ENCODE measurements at places on chromosomes 16 and 17.

DNA sequence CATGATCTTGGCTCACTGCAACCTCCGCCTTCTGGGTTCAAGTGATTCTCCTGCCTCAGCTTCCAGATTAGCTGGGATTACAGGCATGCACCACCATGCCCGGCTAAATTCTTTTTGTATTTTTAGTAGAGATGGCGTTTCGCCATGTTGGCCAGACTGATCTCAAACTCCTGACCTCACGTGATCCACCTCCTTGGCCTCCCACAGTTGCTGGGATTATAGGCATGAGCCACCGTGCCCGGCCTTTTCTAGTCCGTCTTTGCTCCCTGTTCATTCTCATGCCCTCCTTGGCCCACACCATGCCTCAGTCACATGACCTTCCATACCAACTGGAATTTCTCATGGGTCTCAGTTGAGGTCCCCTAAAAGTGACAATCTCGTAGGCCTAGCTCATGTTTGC is 86.9 kb downstream of the SNX29 start:
- DNase-seq = no peak

GRCh38 chr17:13851889-13852288 is 217.4 kb upstream of the COX10 start:
- DNase-seq = no peak

GRCh38 chr17:29929006-29929532 is 959 bp downstream of the SSH2 start:
- DNase-seq = no peak

GRCh38 chr17:41863074-41863848 is 2.0 kb downstream of the KLHL11 start:
- no peak for DNase-seq

DNA sequence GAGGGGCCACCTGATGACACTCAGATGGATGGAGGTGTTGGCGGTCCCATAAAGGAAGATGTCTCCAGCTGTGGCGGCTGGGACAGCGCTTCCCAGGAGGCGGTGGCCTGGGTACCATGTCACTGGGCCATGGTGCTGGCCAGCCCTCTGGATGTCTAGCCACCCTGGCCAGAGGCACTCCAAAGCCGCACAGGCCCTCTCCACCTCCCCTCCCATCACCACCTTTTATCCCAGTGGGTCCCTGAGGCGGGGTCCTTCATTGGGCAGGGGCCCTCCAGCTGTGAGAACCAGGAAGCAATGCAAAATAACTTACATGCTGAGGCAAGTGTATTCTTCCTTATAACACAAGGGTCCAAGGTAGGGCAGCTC is 23.1 kb downstream of the RAB11FIP4 start:
- no peak for DNase-seq

DNA sequence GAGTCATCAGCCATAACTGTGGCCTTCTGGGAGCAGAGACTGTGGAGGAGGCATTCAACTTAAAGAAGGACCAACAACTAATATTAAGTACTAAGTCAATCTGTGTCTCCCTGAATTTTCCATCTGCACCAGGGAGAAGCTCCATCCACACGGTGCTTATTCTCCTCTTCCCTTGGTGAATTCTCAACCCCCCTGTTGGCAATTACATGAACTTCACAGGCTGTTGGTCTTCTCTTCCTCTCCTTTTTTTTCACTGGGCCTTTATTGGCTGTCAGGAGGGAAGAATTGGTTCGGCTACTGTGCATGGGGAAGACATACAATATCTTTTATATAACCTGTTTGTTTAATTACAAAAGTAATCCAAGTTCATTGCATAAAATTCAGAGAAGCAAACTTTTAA is 152.8 kb upstream of the IRX6 start:
- DNase-seq = no peak

DNA sequence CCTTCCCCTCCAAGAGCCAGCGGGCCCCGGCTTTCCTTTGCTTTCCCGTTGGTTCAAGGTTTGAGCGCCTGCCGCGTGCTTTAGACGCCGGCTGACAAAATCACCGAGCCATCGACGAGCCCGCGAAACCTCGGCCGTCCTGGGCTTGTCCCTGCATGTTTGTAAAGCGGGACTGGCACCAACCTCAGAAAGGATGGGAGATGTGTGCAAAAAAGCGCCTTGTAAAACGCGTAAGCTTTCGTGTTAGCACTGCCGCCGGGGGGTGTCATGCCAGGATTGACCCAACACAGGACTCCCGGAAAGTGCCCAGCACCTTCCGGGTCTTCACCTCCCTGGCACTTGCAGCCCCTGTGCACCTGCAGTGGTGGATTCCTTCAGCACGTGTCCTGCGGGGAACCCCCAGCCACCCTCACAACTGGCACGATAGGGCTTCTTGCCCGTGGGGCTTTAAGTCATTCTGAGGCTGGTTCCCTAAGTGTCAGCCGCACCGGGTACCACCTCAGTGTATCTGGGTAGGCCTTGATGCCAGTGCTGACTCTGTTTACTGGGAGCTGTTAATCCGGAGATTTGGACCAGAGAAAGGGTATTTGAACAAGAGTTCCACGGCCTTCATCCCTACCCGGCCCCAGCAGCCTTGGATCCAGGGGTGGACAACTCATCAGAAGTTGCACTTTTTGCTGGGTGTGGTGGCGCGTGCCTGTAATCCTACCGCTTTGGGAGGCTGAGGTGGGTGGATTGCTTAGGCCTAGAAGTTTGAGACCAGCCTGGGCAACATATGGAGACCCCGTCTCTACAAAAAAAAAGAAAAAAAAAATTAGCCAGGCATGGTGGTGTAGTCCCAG is 817 bp downstream of the NDUFAF8 start:
- no peak for DNase-seq

GRCh38 chr16:49919327-49919726 is 63.4 kb upstream of the ZNF423 start:
- no peak for DNase-seq

- DNase-seq = no peak
Measured at GRCh38 chr16:86877835-86878234, 299.5 kb downstream of the FOXL1 start.

- no peak for DNase-seq
Measured at GRCh38 chr16:28985211-28986041, 574 bp downstream of the LAT start.

- no peak for DNase-seq
Measured at GRCh38 chr17:3768341-3768740, 32.6 kb downstream of the ITGAE start.
